Right ventricle myocardium superior (tissue), 1 donor: ENCODE measurements at places on chromosomes 7 and 10. TPM values are rescaled to one million over a fixed set of nuclear protein-coding genes. Genes with fewer than 3 reads are reported as not detected.

GRCh38 chr7:49091089-49091488 is 166.7 kb downstream of the CDC14C start:
- DNase-seq, result no peak

The PRPF18 gene
- 14.9 TPM for total RNA-seq

GRCh38 chr7:102917436-102918353 is 4.9 kb downstream of the LRRC17 start:
- DNase-seq, result no peak

The MYL10 gene
- total RNA-seq, result not detected

The OPN4 gene
- 0.40 TPM for total RNA-seq

DNA sequence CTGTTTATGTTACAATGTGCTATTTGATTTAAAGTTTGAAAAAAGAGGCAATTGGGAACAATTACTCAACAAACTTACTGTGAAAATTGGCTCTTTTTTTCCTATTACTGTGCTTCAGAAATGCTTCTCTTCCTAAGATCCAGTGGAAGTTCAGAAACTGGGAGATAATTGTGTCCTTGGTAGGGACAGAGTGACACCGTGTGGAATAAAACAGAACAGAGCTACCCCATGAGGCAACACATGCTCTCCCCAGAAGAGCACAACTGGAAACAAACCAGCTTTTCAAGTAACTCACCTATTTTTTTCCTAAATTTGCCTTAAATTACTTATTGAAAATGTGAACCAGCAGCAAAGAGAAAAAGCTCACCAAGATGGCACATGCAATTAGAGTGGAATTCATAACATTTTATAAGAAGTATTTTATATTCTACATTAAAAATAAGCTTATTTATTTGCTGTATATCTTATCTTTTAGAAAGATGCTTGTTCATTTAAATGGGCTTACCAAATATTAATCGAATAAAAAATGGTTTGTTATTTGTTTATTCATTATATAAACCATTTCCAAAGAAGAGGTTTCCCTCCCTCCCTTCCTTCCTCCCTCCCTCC is 346.1 kb upstream of the ANKRD30A start:
- no peak for DNase-seq

GRCh38 chr7:128056901-128057300 is 25.7 kb upstream of the LRRC4 start:
- DNase-seq, result no peak

DNA sequence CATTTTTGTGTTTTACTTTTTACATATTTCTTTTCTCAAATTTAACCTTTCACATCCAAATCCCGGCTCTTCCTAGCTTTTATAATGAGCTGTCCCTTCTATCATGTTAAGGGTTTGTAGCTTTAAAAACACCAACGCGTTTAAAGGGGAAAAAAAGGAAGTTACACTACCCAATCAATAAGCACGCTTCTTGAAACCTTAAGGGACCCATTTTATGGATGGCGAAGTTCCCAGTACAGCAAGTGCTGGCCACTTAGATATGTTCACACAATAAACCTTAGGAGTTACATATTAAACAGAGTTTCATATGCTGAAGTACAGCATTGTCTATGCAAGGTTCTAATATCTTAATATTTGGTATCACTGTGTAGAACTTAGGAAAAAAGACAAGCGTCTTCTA is 1.8 kb downstream of the GNG11 start:
- DNase-seq, result no peak

The VIPR2 gene
- 15.2 TPM for total RNA-seq

The WEE2 gene
- not detected for total RNA-seq

DNA sequence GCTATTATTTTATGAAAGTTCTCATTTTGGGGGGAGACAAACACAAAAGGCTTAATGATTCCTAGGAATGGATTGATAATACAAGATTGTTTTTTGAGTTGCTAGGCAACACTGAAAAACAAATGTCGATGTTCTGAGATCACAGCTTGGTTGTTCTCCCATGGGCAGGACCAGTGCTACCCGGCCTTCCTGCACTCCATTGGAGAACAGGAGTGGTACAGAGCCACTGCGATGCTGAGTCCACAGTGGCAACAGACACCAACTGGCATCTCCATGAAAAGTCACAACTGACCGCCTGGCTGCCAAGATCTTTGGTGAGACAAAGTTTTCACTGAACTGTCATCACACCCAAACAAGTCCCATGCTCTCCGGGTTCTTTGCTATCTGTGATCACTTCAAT is 68.9 kb upstream of the NMT2 start:
- DNase-seq, result no peak

The TMEM178B gene
- 35.4 TPM for total RNA-seq

DNA sequence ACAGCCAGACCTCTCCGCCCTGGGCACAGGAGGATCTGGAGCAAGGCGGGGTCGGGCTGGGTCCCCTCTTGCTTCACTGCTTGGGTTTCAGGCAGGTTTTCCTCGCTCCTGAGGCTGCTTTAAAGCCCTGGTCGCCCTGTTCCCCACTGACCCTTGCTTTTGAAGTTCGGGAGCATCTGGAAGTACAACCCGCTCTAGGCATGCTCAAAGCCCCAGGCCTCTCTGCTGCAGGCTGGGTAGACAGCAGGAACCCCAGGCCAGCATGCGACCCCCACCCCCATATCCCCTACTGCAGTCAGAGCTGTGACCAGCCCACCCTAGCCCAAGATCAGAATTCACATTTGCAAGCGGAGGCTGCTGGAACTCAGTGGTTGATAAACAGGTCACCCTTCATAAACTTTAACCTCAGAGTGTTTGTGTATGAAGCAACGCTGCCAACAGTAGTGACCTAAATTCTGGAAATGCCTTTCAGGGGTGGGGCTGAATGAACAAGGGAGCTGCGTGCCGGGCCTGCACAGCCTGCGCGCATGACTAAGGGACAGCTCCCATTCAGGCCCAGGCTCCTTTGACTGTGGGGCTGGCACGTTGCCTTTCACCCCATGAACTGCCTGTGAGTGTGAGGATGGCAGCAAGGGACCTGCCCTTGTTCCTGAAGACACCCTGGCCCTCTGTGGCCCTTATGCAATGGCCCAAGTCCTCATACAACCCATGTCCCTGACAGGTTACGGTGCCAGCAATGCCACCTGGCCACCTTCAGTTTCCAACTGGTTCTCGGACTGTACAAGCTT is 52.5 kb downstream of the PROSER2 start:
- peak; percentile 88 for DNase-seq

The PLAC9 gene
- total RNA-seq, result 29.1 TPM

DNA sequence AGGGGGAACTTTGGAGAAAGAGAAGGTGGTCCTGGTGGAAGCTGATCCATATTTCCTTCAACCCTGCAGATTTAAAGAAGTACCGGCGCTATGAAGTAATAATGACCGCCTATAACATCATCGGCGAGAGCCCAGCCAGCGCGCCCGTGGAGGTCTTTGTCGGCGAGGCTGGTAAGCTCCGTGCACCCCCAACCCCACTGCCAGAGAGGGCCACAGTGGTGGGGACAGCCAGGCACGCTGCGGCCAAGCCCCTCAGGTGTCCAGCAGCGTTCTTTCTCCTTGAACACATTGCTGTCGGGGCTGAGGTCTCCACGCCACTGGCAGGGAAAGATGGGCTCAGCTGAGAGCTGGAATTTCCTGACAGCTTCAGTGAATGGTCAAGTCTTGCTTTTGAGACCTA is 503.7 kb upstream of the FOXK1 start:
- DNase-seq, result no peak

The CYP26C1 gene
- total RNA-seq, result 0.05 TPM

- DNase-seq, result no peak
Measured at GRCh38 chr7:118011652-118012051, 138.4 kb upstream of the CTTNBP2 start.

DNA sequence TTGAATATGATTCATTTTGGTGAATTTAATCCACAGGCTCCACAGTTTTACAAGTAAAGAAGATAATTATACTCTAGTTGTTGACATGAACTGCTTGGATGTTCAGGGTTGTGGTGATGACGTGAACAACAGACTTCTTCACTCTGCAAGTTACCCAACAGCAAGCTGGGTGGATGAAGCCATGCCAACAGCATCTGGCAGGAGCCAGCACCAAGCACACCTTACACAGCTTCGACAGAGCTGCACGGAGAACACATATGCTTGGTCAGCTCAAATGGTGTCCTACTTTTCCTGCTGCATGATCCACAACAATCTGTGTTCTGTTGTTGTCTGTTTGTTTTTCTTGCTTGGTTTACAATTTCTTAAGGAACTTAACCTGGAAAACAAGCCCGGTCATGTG is 9.8 kb downstream of the NOD1 start:
- DNase-seq, result no peak

The ABCC2 gene
- 0.67 TPM for total RNA-seq

The TAS2R41 gene
- total RNA-seq, result not detected

- DNase-seq, result no peak
Measured at GRCh38 chr10:99369126-99369525, 40.0 kb downstream of the CNNM1 start.

The EZH2 gene
- 1.1 TPM for total RNA-seq

The AGAP6 gene
- total RNA-seq, result 3.7 TPM

The FAM20C gene
- total RNA-seq, result 23.4 TPM

GRCh38 chr7:148344406-148344805 is 246.2 kb upstream of the C7orf33 start:
- DNase-seq, result no peak

DNA sequence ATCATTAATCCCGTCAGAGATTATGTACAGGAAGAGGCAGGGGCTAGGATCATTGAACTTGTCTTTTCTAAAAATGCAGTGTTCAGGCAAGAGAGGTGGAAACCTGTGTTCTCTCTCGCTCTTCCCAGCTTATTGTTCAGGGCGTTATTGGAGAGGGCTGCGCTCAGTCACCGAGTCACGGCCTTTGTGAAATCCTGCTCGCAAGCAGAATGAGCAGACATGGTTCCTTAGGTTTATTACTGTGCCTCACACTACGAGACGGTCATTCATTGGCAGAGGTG is 631 bp upstream of the PRKRIP1 start:
- DNase-seq, result no peak
